NCI-H345 (cell line): ENCODE measurements at places on chromosomes 7 and 10.

DNA sequence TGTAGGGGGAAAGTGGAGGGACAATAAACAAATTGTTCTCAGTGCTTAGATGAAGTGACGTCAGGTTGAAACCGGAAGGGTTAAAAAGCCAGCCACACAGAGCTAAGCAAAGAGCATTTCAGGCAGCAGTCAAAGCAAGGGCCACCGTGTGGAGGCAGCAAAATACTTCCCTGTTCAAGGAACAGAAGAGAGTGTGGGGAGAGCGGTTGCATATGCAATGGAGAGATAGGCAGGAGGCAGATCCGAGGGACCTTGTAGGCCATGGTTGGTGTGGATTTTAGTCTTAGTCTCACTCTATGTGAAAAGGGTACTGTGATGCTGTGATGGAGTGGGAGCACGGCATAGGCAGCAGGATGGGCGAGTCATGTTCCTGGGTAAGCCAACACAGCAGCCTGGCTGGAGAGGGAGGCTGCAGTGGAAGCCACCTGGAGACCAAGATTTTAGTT, 3.8 kb upstream of the STN1 start:
- DNase-seq = peak; percentile 11

GRCh38 chr10:635088-635861, 54.2 kb downstream of the DIP2C start:
- DNase-seq = no peak

GRCh38 chr10:97463363-97464132, 17.6 kb downstream of the ZDHHC16 start:
- DNase-seq = peak; percentile 23

GRCh38 chr10:34697351-34698247, 117.5 kb downstream of the PARD3 start:
- no peak for DNase-seq
